ENCODE measurements at places on chromosomes 6 and 20.

DNA sequence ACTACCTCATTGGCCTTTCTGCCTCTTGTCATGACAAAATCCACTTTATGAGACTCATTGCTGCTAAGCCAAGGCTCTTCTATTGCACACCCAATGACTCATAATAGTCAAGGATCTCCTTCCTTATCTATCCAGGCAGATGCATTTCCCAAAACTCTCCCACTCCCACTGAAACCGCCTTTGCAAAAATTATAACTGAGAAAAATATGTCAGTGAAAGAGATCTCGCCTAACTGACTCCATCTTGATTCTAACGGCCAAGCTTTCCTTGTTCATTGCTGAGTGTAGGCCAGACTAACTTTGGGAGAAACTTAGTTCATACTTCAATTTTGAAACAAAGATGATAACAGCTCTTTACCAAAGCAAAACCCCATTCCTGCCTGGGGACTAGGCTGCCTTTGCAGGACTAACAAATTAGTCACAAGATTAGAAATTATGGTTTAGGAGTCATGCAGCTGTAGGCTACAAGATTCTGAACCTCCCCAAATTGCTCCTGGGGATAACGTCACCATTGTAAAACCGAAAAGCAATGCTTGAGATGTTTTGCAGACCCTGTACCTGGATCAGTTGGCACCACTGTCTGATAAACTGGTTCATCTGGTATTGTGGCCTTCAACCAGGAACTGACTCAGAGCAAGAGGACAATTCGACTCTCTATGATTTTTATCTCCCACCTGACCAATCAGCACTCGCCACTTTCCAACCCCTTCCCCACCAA, 47.1 kb downstream of the HAO1 start:
- DNase-seq, result no peak

GRCh38 chr20:11852189-11852588, 65.5 kb upstream of the BTBD3 start:
- DNase-seq, result no peak

DNA sequence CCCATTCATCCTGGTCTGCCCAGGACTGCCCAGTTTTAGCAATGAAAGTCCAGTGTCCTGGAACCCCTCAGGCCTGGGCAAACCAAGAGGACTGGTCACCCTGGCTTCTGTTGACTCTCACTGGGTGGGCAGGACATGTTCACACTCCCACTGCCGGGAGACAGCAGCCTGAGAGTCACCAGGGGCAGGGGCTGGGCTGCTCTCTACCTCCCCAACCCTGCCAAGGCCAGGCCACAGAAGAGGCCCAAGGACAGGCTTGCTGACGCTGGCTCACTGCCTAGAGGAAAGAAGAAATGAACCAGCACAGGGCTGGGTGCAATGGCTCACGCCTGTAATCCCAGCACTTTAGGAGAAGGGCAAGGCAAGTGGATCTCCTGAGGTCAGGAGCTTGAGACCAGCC, 36.9 kb downstream of the C20orf203 start:
- no peak for DNase-seq

- no peak for DNase-seq
These were observed 35.0 kb upstream of the TENT5A start for GRCh38 chr6:81787313-81788068.

GRCh38 chr6:87349896-87350295, 5.3 kb downstream of the C6orf163 start:
- no peak for DNase-seq

GRCh38 chr6:3285049-3285639, 26.4 kb downstream of the PSMG4 start:
- no peak for DNase-seq

DNA sequence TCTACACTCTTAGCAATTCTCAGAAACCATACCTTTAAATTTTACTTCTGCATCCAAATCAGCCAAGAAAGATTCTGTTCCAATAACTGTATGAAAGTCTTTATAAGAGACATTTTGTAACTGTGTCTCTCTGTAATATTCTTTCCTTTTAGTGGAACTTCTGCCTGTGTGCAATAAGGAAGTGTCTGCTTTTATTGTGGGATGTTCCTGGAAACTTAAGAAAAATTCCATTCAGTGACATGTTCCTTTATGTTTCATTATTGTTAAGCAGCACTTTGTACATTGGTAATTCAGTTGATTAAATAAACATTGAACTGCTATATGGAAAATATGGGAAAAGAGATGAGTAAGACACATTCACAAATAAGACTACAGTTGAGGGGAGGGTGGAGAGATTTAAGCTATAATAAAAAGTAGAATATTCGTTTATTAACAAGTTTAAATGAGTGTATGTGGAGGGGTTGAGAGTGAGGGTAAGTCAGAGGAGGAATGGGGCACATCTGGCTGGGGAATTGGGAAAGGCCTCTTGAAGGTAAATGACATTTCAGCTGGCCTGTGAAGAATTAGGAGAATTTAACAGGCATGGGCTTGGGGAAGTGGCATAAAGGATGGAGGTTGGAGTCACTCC, 11.9 kb downstream of the NUS1 start:
- no peak for DNase-seq

DNA sequence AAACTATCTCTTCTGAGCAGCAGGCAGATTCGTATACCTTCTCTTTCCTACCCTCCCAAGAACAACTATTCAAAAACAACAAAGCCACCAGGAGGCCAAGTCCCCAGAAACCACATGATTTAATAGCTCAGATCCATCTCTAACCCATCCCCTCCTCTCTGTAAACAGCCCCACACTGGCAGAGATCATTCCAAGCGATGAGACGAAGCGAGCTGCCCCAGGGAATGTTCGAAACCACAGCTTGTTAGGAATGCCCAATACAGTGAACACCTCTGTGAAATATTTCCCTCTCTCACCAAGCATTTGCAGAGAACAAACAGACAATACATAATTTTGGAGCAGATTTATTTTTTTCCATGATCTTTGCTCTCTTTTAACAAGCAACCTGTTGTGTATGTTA, 231.8 kb downstream of the SOD2 start:
- no peak for DNase-seq

DNA sequence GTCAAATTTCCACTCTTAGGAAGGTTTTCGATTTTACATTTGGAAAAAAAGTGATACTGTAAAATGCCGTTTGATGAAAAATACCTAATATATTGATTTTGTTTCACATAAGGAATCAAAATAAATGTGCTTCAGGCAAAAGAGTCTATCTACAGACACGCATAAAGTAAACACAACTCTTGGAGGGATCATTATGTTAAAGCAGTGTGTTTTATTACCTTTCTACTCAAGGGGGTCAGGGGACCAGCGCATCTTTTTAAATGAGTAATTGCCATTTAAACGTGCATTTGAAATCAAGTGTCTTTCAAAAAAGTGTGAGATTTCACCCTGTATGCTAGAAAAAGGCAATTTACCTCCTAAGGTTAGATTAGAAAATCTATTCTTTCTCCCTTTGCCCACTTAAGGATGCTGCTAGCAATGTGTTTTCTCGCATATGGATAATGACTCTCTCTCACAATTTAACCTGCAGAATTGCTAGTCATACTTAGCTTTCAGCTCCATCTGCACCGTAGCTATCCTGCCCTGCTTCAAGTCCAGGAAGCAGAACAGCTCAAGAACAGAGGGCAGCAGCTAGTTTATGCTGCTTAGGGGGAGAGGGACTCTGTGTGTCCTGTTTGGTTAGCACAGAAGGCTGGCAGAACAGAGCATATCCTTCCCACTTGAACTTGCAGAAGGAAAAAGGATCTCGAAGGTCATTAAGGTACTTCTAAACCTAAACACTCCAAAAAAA, 35.0 kb downstream of the NKAIN2 start:
- no peak for DNase-seq

GRCh38 chr6:68911811-68912210, 276.7 kb downstream of the ADGRB3 start:
- DNase-seq, result no peak

GRCh38 chr6:34513646-34514045, 42.5 kb downstream of the SPDEF start:
- no peak for DNase-seq

Data from CD8-positive, alpha-beta T cell (primary cell).